Glutamatergic neuron (in vitro differentiated cells): ENCODE measurements at places on chromosomes 7 and 10. TPM values are rescaled to one million over a fixed set of nuclear protein-coding genes. Genes with fewer than 3 reads are reported as not detected.

GRCh38 chr7:7099584-7100014 is 82.7 kb upstream of the C1GALT1 start:
- no peaks in the 10 kb centered on the region for H3K36me3 ChIP-seq
- H3K4me3 ChIP-seq: peak overlapping the region; percentile 33
- H3K4me1 ChIP-seq: peaks cover 20% of the 10 kb centered on the region
- peaks cover 4% of the 10 kb centered on the region for H3K27me3 ChIP-seq
- H3K27ac ChIP-seq: peak overlapping the region; percentile 80

DNA sequence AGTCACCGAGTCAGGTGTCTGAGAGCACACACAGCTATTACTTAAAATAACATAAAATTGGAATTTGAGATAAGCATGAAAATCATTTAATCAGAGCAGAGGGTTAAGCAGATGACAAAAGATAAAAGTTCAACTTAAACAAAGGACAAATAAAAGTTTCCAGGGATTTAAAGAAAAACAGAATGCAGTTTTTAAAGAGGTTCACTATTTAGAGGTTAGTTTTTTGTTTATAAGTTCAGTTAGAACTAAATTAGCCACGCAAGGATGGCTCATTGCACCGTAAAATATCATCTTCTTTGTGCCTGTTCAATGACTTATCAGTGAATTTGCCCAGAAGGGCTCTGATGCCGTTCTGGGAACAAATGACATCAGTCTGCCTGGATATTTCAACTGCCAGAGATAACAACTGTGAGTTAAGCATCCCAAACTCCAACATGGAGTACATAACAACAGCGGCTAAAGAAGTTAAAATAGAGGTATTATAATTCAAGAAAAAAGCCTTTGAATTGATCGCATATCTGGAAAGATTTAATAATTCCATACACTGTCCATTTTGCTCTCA is 107.8 kb downstream of the ANK3 start:
- no peak overlapping the region for H3K4me3 ChIP-seq
- H3K27me3 ChIP-seq: no peaks in the 10 kb centered on the region
- H3K4me1 ChIP-seq: peaks cover 2% of the 10 kb centered on the region
- H3K36me3 ChIP-seq: no peaks in the 10 kb centered on the region
- DNase-seq: no peak

GRCh38 chr10:99582255-99582770 is 37.9 kb downstream of the SLC25A28 start:
- H3K36me3 ChIP-seq: no peaks in the 10 kb centered on the region
- peaks cover 2% of the 10 kb centered on the region for H3K27me3 ChIP-seq
- DNase-seq: no peak
- no peak overlapping the region for H3K4me3 ChIP-seq
- no peak overlapping the region for H3K27ac ChIP-seq

- DNase-seq: no peak
- H3K4me1 ChIP-seq: no peaks in the 10 kb centered on the region
- no peak overlapping the region for H3K27ac ChIP-seq
Observed at GRCh38 chr7:77205706-77206105, 6.1 kb upstream of the FGL2 start.

Gene PTPRN2
- total RNA-seq: 49.0 TPM

Gene BICC1
- 0.12 TPM for total RNA-seq

Gene GBX1
- total RNA-seq: not detected

Gene SCART1
- total RNA-seq: 3.8 TPM

DNA sequence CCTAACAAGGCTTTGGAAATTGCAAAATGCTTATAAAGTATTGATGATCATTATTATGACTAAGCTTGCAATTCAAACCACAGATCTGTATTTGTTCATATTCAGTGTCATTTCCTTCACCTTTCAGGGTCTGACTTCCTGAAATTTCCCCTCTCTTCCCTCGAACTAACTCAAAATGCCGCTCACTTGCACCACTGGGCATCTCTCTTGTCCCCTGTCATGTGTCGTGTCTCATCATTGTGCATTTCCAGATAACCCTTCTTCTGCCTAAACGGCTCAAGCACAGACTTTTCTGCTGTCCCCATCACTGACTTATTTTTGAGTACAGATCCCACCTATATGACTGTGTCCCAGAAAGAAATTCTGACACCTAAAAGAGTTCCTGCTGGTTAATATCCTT is 41.0 kb upstream of the CELF2 start:
- no peak for DNase-seq
- H3K36me3 ChIP-seq: no peaks in the 10 kb centered on the region
- no peak overlapping the region for H3K27ac ChIP-seq
- no peak overlapping the region for H3K4me3 ChIP-seq
- peaks cover 1% of the 10 kb centered on the region for H3K27me3 ChIP-seq

DNA sequence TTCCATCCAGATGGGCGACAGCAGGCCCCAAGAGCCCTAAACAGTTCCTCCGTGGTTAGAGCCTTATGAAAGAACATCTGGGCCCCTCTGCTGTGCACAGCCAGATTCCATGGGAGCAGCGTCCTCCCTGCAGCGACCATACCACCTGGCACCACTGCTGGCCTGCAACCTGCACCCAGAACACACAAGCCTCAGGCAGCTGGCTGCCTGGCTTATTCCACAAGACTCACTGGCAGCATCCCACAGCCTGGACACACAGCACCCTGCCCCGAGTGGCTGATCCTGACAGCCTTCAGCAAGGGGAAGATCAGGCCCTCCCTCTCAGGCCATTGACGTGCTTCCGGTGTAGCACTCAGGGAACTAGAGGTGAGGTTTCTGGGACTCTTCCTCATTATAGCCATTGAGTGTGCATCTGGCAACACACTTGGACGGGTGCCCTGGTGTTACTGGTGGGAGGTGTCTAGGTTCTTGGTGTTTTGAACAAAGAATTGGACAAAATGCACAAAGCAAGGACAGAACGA is 33.7 kb upstream of the ERCC6 start:
- peak; percentile 45 for DNase-seq
- H3K4me3 ChIP-seq: peak overlapping the region; percentile 23
- H3K4me1 ChIP-seq: peaks cover 8% of the 10 kb centered on the region
- H3K27me3 ChIP-seq: peaks cover 2% of the 10 kb centered on the region
- peaks cover 22% of the 10 kb centered on the region for H3K36me3 ChIP-seq

GRCh38 chr10:64211466-64211865 is 690.3 kb downstream of the REEP3 start:
- peaks cover 2% of the 10 kb centered on the region for H3K27me3 ChIP-seq
- H3K4me3 ChIP-seq: no peak overlapping the region
- peaks cover 3% of the 10 kb centered on the region for H3K4me1 ChIP-seq
- no peak overlapping the region for H3K27ac ChIP-seq

Gene GSTO2
- total RNA-seq: 2.0 TPM

- no peaks in the 10 kb centered on the region for H3K36me3 ChIP-seq
- H3K27ac ChIP-seq: no peak overlapping the region
- H3K4me3 ChIP-seq: no peak overlapping the region
- H3K27me3 ChIP-seq: no peaks in the 10 kb centered on the region
- no peaks in the 10 kb centered on the region for H3K4me1 ChIP-seq
Observed at GRCh38 chr10:16886031-16886430, 68.8 kb upstream of the RSU1 start.

GRCh38 chr10:49389361-49389933 is 6.4 kb downstream of the DRGX start:
- DNase-seq: no peak
- H3K27me3 ChIP-seq: peaks cover 21% of the 10 kb centered on the region
- peak overlapping the region; percentile 27 for H3K4me3 ChIP-seq
- peaks cover 19% of the 10 kb centered on the region for H3K36me3 ChIP-seq
- H3K4me1 ChIP-seq: peaks cover 56% of the 10 kb centered on the region
- peak overlapping the region; percentile 48 for H3K27ac ChIP-seq

DNA sequence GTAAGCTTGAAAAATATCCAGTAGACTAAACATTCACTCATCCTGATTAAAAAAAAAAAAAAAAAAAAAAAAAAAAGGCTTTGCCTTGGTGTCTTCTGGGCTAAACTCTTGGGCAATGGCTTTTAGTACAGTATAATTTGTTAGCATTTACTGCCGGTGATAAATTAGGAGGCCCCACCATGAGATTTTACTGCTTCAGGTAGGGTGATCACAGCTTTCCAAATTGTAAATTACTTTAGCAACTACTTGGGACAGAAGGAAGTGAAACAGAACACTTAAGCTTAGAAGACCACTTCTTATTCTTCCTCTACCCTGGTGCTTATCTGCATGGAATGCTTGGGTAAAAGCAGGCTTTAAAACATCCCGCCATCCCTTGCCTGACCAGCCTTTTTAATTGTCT is 152.1 kb downstream of the HIBADH start:
- H3K27me3 ChIP-seq: peaks cover 1% of the 10 kb centered on the region
- no peak overlapping the region for H3K4me3 ChIP-seq
- DNase-seq: no peak
- peaks cover 3% of the 10 kb centered on the region for H3K4me1 ChIP-seq

Gene CALHM1
- total RNA-seq: not detected

DNA sequence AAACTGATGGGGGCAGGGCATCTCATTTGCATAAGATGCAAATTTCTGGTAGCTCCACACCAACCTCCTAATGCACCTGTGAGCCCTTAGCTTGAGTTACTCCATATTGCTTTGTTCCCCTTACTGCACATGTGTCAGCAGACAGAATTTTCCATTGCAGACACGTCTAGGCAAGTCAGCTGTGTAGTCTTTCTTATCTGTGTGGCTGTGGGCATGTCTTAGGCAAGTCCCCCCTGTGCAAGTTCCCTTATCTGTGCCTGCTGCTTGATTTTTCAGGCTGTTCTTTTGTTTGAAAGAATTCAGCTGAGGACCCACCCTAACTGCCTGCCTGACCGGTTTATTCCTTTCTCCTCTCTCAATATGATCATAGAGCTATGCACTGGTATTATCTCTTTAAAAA is 28.5 kb upstream of the TRIM24 start:
- no peaks in the 10 kb centered on the region for H3K27me3 ChIP-seq
- H3K4me3 ChIP-seq: no peak overlapping the region
- H3K36me3 ChIP-seq: peaks cover 30% of the 10 kb centered on the region
- H3K27ac ChIP-seq: no peak overlapping the region

DNA sequence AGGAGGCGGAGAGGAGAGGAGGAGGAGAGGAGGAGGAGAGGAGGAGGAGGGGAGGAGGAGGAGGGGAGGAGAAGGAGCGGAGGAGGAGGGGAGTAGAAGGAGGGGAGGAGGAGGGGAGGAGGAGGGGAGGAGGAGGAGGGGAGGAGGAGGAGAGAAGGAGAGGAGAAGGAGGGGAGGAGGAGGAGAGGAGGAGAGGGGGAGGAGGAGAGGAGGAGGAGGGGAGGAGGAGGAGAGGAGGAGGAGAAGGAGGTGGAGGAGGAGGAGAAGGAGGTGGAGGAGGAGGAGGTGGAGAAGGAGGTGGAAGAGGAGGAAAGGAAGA is 15.5 kb upstream of the CRCP start:
- no peak for DNase-seq
- H3K27ac ChIP-seq: no peak overlapping the region
- no peak overlapping the region for H3K4me3 ChIP-seq
- H3K27me3 ChIP-seq: peaks cover 1% of the 10 kb centered on the region

Gene IL6
- total RNA-seq: not detected

- no peak overlapping the region for H3K4me3 ChIP-seq
- no peak for DNase-seq
- H3K4me1 ChIP-seq: peaks cover 20% of the 10 kb centered on the region
- no peak overlapping the region for H3K27ac ChIP-seq
- H3K27me3 ChIP-seq: no peaks in the 10 kb centered on the region
- no peaks in the 10 kb centered on the region for H3K36me3 ChIP-seq
Observed at GRCh38 chr10:77513220-77513619, 124.4 kb downstream of the KCNMA1 start.

GRCh38 chr10:60789340-60789739 is 11.1 kb downstream of the CDK1 start:
- DNase-seq: no peak
- no peak overlapping the region for H3K4me3 ChIP-seq
- no peaks in the 10 kb centered on the region for H3K4me1 ChIP-seq

DNA sequence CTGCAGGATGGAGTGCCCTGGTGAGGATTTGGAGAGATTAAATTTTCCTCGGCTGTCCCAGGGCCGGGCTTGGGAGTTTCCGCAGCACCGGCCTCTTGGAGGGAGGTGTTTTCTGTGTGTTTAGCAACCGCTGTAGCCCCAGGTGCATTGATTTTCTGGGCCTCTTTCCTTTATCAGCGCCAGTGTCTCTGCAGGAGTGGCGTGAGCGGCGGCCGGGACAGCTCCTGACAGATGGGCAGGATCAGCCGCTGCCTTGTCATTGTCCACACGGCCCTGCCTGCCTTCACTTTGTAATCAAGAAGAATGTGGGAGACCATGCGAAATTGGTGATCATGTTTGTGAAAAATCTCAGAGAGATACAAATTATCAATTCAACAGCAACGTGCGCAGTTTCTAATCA is 32.4 kb downstream of the NKX6-2 start:
- peaks cover 12% of the 10 kb centered on the region for H3K27me3 ChIP-seq
- peaks cover 13% of the 10 kb centered on the region for H3K4me1 ChIP-seq
- H3K36me3 ChIP-seq: peaks cover 8% of the 10 kb centered on the region
- peak overlapping the region; percentile 40 for H3K27ac ChIP-seq
- DNase-seq: peak; percentile 50

DNA sequence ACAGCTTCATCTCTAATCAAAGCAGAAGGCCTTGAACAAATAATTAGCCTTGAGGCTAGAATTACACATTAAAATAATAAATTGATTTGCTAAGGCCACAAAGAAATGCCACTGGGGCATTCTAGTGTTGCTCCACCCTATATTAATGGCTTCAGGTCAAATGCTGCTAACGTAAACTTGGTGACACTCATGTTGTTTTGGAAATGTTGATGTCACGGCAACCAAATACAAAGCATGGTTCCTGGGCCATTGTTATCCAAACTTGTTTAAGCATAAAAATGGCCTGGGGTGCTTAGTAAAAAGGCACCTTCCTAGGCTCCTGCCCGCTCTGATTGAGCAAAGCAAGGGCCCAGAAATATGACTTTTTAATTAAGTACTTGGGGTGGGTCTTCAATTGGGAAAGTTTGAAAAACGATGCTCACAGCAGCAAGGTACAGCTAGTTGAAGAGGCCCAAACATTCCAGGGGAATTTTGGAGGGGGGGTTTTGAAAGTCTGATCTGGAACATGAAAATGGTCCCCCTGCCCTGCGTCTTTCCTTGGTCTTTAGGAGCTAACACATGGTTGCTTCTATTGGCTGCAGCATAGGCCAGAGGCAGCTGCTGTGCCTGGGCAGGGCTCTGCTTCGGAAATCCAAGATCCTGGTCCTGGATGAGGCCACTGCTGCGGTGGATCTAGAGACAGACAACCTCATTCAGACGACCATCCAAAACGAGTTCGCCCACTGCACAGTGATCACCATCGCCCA is 67.8 kb downstream of the ABCC2 start:
- H3K4me3 ChIP-seq: no peak overlapping the region
- no peaks in the 10 kb centered on the region for H3K27me3 ChIP-seq
- no peaks in the 10 kb centered on the region for H3K36me3 ChIP-seq

DNA sequence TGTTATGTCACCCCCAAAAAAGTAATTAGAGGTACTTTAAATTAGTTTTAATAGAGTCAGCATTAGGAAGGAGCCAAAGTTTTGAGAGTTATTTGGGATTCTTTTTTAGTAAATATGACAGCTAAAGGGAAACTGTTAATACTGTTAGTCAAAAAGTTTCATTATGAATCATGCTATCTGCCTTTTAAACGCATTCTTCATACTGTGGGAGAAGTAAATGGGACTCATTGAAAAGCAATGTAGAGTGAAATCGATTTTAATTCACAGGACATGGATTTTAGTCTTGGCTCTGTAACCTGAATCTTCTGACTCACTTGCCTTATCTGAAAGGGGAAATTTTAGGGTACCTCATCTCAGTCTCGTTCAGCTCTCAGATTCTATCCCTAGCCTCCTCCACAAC is 105.1 kb downstream of the AASS start:
- H3K27me3 ChIP-seq: no peaks in the 10 kb centered on the region
- no peak overlapping the region for H3K27ac ChIP-seq
- H3K4me3 ChIP-seq: no peak overlapping the region
- no peaks in the 10 kb centered on the region for H3K36me3 ChIP-seq
- no peak for DNase-seq

Gene ACHE
- 30.0 TPM for total RNA-seq

GRCh38 chr10:91340613-91341362 is 69.4 kb upstream of the HECTD2 start:
- H3K27me3 ChIP-seq: no peaks in the 10 kb centered on the region
- no peak overlapping the region for H3K4me3 ChIP-seq
- H3K4me1 ChIP-seq: no peaks in the 10 kb centered on the region
- no peaks in the 10 kb centered on the region for H3K36me3 ChIP-seq

Gene CFTR
- total RNA-seq: not detected
